ENCODE measurements at places on chromosomes 2 and 18. TPM values are rescaled to one million over a fixed set of nuclear protein-coding genes. Genes with fewer than 3 reads are reported as not detected.
A peak's percentile ranks its signal among the peaks of the same experiment; 100 is the strongest.

The FTCDNL1 gene
- 7.8 TPM for total RNA-seq

The CPO gene
- total RNA-seq = 0.50 TPM

The CCDC148 gene
- 2.0 TPM for total RNA-seq

The LOXL3 gene
- total RNA-seq = 8.4 TPM

The DDX18 gene
- 29.5 TPM for total RNA-seq

The NAT8 gene
- not detected for total RNA-seq

The GATA6 gene
- 43.9 TPM for total RNA-seq

The GREB1 gene
- 7.2 TPM for total RNA-seq

The RNU2-63P gene
- total RNA-seq = 2.4 TPM

The CTLA4 gene
- not detected for total RNA-seq

DNA sequence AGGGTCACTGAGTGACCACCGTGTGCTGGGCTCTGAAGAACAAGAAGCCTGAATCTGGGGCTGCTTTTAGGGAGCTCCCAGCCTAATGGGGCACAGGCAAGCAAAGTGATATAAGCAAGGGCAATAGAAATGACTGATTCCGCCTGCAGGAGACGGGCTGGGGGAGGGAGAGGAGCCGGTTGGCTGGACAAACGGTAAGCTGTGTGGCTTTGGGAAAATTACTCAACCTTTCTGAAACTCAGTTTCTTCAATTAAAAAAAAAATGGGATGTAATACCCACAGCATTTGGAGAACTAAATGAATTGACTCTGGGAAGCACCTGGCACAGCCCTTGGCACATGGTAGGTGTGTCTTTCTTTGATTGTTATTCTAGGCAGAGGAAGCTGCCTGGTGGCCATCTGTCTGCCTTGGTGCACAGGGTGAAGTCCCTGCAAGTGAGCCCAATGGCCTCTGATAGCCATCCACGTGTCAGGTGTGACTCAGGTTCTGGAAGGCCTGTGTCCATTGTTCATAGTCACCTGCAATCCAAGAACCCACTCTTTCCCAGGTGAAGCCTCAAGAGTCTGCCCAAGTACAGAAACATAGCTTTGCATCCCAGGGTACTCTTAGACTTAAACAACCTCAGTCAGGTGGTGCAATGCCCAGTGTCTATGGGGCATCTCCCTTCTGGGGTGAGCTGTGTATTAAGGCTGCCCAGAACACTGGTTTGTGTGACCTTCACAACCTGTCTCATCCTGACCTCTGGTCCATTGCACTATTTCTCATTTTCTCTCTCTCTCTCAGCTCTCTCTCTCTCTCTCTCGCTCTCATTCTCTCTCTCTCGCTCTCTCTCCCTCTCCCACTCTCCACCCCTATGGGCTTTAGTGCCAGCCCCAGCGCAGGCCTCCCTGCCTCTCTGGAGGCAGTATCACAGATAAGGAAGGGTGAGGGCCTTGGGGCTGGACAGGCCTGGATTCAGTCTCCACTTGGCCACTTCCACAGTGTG lies 30.0 kb upstream of the NTSR2 start:
- DNase-seq = no peak

DNA sequence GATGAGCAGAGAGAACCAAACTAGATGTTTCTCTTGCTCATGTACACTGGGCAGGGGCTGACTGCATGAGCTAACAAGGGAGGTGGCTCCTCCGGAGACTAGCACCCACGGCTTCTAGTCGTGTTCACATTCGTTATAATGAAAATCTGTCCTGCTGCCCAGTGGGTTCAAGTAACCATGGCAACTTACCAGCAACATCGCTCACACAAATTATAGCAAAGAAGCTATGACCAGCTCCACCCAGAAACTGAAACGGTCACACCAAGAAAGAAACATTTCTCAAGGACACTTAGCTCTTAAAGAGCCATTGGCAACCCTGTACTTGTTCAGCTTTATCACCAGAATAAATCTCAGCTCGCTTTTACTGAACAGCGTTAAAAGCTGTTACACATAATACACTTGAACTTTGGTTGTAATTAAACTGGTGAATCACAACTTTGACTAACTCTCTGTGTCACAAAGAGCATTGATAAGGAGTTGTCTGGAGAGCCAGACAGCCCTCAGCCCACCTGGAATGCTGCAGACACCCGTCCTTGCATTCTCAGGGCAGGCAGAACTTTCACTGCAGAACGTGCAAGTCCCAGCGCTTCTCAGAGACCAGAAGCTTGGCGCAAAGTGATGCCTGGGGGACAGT lies 141.2 kb downstream of the PID1 start:
- DNase-seq = peak; percentile 29

DNA sequence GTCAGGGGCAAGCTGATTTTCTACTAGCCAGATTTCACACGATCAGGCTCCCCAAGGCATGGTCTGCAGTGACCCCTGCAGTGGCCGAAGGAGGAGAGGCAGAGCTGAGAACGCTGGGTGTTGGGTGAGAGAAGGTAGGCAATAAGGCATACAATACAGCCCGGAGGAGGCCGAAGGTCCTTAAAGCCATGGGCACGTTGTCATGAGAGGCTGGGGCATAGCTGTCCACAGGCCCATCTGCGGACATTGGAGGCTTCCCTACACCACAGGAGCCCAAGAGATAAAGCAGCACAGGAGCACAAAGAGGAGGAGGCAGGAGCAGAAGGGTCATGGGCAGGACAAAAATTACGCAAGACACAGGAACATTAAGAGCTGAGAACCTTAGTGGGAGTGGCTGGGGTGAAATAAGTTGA lies 16.7 kb upstream of the BZW1 start:
- no peak for DNase-seq

GRCh38 chr2:122681626-122682025 lies 926.2 kb downstream of the TSN start:
- DNase-seq = no peak

GRCh38 chr2:235430366-235431083 lies 63.3 kb upstream of the AGAP1 start:
- DNase-seq = no peak

GRCh38 chr2:10124538-10125045 lies 2.1 kb downstream of the RRM2 start:
- no peak for DNase-seq

DNA sequence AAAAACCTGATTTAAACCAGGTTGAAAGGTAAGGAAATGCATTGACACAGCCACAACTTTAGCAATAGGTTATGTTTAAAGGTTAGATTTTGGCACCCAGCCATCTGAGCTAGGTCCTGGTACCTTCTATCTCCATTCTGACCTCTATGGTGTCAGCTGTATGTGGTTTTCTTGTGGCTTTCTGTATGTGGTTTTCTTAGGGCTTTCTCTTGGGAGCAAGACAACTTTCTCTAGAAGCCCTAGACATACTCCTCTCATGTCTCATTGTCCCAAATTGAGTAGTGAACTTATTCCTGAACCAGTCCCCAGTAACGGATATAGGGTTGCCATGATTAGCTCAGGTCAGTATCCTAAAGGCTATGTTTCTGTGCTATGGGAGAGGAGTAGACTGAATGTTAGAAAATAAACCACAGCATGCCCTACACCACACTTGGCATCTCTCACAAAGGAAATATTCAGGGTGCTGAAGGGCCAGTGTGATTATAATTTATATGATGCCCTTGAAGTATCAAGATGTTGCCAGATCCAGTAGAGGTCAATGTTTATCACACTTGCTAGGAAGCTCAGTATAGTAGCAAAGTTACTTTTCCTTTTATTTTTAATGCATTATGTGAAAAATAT lies 176.1 kb downstream of the CAPN13 start:
- no peak for DNase-seq

- no peak for DNase-seq
Observed at GRCh38 chr2:105635564-105635963, 109.1 kb upstream of the NCK2 start.

DNA sequence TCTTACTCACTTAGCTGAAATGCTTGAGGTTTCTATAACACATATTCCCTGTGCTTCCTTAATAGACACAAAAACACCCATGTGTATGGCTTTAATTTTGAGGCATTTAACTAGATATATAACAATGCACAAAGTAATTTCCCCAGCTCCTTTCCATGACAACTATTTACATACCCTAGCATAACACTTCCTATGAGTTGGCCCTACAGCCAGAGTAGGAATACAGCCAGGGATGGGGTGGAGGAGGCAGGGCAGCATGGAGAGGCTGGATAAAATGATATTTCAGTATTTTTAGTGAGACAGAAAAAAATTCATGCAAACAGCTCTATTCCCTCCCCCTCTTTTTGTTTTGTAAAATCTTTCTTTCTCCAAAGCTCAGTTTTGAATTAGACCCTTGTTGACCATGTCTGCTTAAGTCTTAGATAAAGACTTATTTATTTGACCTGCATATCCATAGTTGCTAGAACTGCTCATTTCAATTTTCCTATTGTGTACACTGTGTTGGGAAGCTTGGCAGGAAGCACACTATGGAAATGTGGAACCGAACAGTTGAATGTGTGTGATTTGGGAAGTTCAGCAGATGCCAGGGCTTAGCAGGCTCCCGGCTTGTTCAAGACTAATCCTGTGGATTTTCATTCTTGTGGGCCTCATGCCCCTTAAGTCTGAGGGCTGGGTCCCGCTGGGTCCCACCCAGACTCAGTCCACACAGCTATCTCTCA lies 11.2 kb upstream of the B3GNT2 start:
- DNase-seq = no peak

DNA sequence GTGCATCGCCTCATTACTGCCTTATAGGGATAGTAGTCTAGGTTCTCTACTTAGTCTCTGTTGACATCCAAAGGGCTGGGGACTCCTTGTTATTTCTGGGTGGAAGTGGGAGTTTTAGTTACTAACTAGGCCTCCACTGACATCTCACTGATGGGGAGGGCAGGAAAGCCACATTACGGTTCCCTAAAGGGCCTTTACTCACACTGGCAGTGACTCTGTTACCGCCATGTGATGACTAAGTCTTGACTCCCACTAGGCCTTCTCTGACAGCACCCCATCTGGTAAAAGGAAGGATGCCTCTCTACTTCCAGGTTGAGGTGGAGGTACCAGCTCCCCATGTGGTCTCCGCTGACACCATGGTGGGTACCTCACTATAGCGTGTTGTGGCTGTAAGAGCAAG lies 14.0 kb upstream of the BCL2L11 start:
- DNase-seq = no peak

GRCh38 chr2:96142217-96143113 lies 2.8 kb downstream of the DUSP2 start:
- DNase-seq = peak; percentile 13

GRCh38 chr18:64233851-64234250 lies 85.0 kb upstream of the LINC00305 start:
- no peak for DNase-seq

GRCh38 chr2:198441901-198442300 lies 637.5 kb downstream of the PLCL1 start:
- no peak for DNase-seq

DNA sequence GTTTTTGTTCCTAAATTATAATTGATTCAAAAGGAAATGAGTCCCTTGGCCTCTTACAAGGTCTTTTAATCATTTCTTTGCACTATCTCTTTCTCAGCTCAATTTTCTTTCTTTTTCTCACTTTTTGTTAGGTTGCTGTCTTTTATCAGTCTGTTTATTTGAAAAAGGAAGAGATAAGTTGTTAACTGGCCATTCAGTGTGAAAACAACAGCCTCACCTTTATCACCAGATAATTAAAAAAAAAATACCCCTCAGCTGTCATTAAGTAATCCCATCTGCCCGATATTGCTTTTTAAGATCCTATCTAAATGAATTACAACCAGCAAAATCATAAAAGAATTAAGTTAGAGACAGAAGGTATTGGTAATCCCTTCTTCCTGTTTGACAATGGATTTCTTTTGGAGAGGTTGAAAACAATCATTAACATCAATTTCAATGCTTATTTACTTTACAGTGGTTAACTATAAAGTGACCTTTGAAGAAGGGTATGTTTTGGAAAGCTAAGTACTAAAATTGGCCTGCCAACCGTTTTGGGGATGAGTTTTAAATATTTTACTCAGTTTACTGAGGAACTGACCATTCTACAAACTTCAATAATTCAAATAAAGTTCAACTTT lies 104.9 kb downstream of the TGIF1 start:
- no peak for DNase-seq

Data from left cardiac atrium (tissue), 4 donors.